ENCODE measurements at places on chromosomes 6 and 20. TPM values are rescaled to one million over a fixed set of nuclear protein-coding genes. Genes with fewer than 3 reads are reported as not detected.
A peak's percentile ranks its signal among the peaks of the same experiment; 100 is the strongest.

DNA sequence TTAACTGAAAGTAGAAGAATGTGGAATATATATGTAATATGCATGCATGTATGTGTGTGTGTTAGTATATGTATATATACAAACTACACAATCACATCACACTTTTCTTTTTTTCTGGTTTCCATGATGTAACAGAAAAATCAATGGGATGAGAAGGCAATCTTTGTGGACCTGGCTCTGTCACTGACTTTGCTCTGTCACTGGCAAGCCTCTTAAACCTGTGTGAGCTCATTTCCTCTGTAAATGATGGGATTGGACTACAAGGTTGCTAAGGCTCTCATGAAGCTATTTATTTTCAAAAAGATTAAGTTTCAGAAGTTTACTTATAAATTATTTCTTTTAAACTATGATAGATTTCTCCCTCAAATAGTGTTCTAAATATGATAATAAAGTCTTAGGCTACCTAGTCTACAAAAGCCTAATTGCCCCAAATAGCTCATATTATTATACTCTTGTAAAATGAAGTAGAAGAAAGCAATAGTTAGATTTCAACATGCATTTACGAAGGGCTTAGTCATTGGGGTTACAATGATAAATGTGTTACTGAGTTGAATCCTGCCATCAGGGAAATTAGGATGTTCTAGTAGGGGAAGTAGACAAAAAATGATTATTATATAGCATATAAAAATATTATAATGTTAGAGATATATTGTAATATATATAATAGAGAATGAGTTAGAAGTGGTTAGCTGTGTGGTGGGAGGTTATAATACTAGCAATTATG, 129.3 kb downstream of the AFG1L start:
- no peak for DNase-seq

GRCh38 chr6:6840831-6841291, 252.3 kb downstream of the LY86 start:
- no peak for DNase-seq

- DNase-seq: no peak
These were observed 120.4 kb upstream of the RIPOR2 start for GRCh38 chr6:25056130-25056529.

- DNase-seq: peak; percentile 65
These were observed 161.3 kb upstream of the GGTLC1 start for GRCh38 chr20:24149881-24150307.

DNA sequence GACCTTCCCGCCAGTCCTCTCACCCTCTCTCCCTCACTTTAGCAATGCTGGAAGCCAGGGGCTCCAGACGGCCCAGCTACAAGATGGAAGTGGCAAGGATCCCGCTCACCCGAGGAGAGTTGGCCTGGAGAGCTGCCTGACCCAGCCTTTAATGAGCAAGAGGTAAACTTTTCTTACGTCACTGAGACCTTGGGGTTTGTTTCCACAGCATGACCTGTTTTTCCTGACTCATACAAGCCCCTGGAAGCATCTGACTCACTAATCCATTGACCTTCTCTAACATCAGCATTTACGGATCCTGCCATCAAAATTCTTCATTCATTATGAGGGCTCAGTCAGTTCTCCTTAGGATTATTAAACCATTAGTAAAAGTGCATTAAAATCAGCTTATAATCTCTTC, 120.4 kb downstream of the MYLK4 start:
- DNase-seq: no peak

OSER1 gene
- total RNA-seq: 29.9 TPM

C6orf58 gene
- total RNA-seq: not detected

TINAG gene
- total RNA-seq: not detected

CCM2L gene
- total RNA-seq: 10.4 TPM

Data from mesenteric fat pad (tissue), 1 donor.